GM23248 (cell line): ENCODE measurements at places on chromosomes 3 and 15. TPM values are rescaled to one million over a fixed set of nuclear protein-coding genes. Genes with fewer than 3 reads are reported as not detected.
A peak's percentile ranks its signal among the peaks of the same experiment; 100 is the strongest.

DNA sequence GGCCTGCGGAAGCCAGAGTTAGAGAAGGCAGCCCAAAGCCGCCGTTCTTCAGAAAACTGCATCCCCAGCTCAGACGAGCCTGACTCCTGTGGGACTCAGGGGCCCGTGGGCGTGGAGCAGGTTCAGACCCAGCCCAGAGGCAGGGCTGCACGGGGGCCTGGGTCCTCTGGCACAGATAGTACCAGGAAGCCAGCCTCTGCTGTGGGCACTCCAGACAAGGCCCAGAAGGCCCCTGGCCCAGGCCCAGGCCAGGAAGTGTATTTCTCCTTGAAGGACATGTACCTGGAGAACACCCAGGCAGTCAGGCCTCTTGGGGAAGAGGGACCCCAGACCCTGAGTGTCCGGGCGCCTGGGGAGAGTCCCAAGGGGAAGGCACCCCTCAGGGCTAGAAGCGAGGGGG lies 23.1 kb downstream of the ALPK3 start:
- no peak overlapping the region for H3K27ac ChIP-seq
- H3K27me3 ChIP-seq: no peaks in the 10 kb centered on the region

DNA sequence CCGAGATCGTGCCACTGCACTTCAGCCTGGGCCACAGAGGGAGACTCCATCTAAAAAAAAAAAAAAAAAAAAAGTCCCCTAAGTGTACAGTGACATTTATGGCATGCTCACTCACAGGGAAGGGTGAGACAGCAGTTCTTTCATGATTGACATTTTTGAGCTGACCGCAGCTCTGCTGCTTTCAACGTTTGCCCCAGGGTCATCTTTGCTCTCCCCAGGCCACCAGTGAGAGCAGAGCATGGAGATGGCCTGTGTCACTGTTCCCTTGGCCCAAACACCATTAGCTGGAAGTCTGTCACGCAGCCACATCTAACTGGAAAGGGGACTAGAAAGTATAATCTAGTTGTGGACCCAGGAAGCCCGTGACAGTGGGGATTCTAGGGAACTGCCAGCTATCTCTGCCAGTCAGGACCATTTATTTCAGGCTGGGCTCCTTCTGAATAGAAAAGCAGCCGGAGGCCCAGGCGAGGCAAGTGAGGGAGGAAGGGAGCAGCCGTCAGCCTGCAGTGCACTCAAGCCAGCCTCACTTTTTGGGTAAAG lies 193.4 kb upstream of the HES1 start:
- no peaks in the 10 kb centered on the region for H3K4me1 ChIP-seq
- H3K27ac ChIP-seq: no peak overlapping the region
- H3K27me3 ChIP-seq: peaks cover 24% of the 10 kb centered on the region
- DNase-seq: no peak

GRCh38 chr3:123193448-123194101 lies 8.2 kb upstream of the SEC22A start:
- H3K4me3 ChIP-seq: no peak overlapping the region
- no peak for DNase-seq
- no peaks in the 10 kb centered on the region for H3K36me3 ChIP-seq
- H3K4me1 ChIP-seq: peaks cover 7% of the 10 kb centered on the region

- H3K27me3 ChIP-seq: no peaks in the 10 kb centered on the region
- no peak overlapping the region for H3K27ac ChIP-seq
- H3K36me3 ChIP-seq: peaks cover 18% of the 10 kb centered on the region; the same call in 1 of the 2 replicates
- H3K4me3 ChIP-seq: peak overlapping the region; percentile 86
Observed at GRCh38 chr15:43370310-43370974, 401 bp downstream of the ZSCAN29 start.

DNA sequence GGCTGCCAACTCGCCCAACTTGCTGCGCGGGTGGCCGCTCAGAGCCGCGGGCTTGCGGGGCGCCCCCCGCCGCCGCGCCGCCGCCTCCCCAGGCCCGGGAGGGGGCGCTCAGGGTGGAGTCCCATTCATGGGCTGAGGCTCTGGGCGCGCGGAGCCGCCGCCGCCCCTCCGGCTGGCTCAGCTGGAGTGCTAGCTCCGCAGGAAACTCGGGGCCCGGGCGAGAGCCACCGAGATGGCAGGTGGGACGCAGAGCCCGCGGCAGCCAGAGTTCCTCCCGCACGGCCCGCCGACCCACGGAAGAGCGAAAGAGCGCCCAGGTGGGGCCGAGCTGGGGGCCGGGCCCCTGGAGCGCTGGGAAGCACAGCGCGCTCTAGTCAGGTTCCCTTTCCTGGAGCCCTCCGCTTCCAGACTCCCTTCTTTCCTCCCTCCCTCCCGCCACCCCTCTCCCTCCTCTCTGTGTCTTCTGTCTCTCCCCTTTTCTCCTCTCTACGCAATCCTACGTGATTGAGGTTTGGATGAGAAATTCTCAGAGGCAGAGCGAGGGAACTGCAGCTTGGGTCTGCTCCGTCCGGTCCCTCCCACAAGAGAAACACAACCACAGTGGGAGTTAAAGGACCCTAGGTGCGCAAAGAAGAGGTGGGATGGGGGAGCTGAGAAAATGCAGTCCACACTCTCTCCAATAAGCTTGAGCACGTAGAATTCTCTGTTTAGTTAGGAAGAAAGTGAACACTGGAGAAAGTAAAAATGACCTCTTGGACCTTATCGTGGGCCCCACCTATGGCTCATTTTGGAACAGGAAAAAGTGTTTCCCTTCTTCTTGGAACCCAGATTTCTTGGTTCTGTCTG lies 317.3 kb downstream of the FGF12 start:
- H3K4me1 ChIP-seq: no peaks in the 10 kb centered on the region
- DNase-seq: peak; percentile 3
- H3K27ac ChIP-seq: no peak overlapping the region
- no peak overlapping the region for H3K4me3 ChIP-seq
- H3K27me3 ChIP-seq: peaks cover 35% of the 10 kb centered on the region

DNA sequence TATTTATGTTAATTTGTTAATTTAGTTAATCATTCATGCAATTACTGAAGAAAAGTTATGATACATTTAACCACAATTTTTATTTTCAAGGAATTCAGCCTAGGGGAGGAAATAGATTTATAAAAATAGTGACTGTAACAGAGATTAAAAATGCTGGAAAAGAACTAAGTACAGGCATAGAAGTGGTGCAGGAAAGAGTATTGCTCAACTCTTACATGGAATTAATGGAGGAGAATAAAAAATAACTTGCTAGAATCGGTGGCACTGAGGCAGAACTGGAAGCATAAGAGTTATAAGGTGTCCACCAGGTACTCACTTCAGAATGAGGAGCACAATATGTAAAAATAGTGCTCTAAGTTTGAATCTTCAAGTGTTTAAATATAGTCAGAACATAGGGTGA lies 13.5 kb upstream of the OR5AC2 start:
- no peaks in the 10 kb centered on the region for H3K27me3 ChIP-seq
- no peaks in the 10 kb centered on the region for H3K4me1 ChIP-seq
- H3K4me3 ChIP-seq: no peak overlapping the region
- H3K27ac ChIP-seq: no peak overlapping the region

- H3K36me3 ChIP-seq: no peaks in the 10 kb centered on the region
- no peak overlapping the region for H3K27ac ChIP-seq
- H3K4me1 ChIP-seq: 0 out of 2 replicates have a peak, but pooled peaks cover 4% of the 10 kb centered on the region
- H3K27me3 ChIP-seq: no peaks in the 10 kb centered on the region; the same call in 1 of the 2 replicates
Observed at GRCh38 chr15:69532856-69533255, 80.2 kb downstream of the RPLP1 start.

DNA sequence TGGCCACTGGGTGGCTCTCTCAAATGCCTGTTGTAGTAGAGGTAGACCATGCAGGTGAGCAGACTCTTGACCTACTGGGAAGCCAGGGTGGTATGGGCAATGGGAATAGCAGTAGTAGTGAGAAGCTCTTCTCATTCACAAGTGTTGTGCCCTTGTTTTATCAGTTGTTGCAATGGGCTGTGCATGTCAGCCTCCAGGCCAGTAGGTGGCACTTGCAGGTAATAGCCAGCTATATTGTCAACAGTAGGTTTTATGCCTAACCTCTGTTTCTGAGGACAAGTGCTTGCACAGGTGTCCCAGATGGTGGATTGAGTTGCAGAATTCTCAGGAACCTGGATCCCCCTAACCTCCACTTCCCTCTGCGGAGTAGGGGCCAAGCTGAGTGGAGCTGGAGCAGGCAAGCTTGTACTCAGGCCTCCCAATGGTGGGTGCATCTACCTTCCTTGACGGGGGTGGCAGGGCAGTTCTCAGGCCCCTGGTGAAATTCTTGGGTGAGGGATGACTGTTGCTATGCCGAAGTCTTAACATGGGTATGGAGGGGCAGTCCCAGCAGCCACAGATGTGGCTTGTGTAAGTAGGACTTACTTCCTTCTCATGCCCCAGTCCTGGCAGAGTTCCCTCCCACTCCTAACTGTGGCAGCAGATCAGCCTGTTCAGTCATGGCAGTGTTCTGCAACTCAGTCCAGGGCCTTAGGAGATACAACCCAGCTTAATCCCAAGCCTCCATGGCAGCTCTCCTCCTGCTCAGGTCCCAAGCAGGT lies 104.3 kb downstream of the NEO1 start:
- no peaks in the 10 kb centered on the region for H3K27me3 ChIP-seq
- DNase-seq: no peak
- H3K4me1 ChIP-seq: no peaks in the 10 kb centered on the region
- no peak overlapping the region for H3K4me3 ChIP-seq
- H3K27ac ChIP-seq: no peak overlapping the region

DNA sequence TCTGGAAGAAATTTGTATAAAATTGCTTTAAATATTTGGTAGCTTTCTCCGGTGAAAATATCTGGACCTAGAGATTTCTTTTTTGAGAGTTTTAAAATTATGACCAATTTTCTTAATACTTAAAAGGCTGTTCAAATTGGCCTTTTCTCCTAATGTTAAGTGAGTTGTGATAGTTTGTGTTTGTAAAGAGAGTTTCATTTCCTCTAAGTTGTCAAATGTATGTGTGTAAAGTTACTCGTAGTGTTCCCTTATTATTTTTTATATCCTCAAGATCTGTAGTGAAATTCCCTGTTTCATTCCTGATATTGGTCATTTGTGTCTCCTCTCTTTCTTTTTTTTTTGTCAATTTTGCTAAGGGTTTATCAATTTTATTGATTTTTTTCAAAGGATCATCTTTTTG lies 92.6 kb upstream of the CTNNB1 start:
- no peak for DNase-seq
- H3K27ac ChIP-seq: no peak overlapping the region
- H3K27me3 ChIP-seq: no peaks in the 10 kb centered on the region
- no peak overlapping the region for H3K4me3 ChIP-seq
- no peaks in the 10 kb centered on the region for H3K4me1 ChIP-seq

DNA sequence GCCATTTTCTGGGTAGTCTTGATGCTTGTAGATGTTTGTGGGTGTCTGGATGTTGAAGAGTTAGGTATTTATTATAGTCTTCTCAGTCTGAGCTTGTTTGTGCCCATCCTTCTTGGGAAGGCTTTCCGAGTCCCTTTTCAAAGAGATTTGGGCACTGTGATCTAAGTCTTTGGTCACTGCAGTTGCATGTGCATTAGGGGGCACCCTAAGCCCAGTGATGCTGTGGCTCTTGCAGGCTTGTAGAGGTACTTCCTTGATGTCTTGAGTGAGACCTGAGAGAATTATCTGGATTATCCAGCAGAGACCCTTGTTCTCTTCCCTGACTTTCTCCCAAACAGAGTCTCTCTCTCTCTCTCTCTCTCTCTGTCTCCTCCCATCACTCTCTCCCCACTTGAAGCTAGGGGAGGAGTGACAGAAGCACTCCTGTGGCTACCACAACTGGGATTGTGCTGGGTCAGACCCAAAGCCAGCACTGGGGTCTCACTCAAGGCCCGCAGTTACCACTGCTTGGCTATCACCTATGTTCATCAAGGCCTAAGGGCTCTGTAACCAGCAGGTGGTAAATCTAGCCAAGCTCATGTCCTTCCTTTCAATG lies 68.5 kb downstream of the TMCO5A start:
- DNase-seq: peak; percentile 80
- H3K27me3 ChIP-seq: no peaks in the 10 kb centered on the region
- no peak overlapping the region for H3K27ac ChIP-seq
- no peaks in the 10 kb centered on the region for H3K36me3 ChIP-seq
- H3K4me3 ChIP-seq: no peak overlapping the region

GRCh38 chr3:9569054-9569453 lies 15.4 kb upstream of the LHFPL4 start:
- no peaks in the 10 kb centered on the region for H3K4me1 ChIP-seq
- no peaks in the 10 kb centered on the region for H3K36me3 ChIP-seq
- no peak overlapping the region for H3K27ac ChIP-seq

- no peaks in the 10 kb centered on the region for H3K27me3 ChIP-seq
- no peaks in the 10 kb centered on the region for H3K4me1 ChIP-seq
- no peaks in the 10 kb centered on the region for H3K36me3 ChIP-seq
- H3K27ac ChIP-seq: no peak overlapping the region
- H3K4me3 ChIP-seq: no peak overlapping the region
- DNase-seq: no peak
Observed at GRCh38 chr3:37800022-37800551, 61.6 kb upstream of the CTDSPL start.

DNA sequence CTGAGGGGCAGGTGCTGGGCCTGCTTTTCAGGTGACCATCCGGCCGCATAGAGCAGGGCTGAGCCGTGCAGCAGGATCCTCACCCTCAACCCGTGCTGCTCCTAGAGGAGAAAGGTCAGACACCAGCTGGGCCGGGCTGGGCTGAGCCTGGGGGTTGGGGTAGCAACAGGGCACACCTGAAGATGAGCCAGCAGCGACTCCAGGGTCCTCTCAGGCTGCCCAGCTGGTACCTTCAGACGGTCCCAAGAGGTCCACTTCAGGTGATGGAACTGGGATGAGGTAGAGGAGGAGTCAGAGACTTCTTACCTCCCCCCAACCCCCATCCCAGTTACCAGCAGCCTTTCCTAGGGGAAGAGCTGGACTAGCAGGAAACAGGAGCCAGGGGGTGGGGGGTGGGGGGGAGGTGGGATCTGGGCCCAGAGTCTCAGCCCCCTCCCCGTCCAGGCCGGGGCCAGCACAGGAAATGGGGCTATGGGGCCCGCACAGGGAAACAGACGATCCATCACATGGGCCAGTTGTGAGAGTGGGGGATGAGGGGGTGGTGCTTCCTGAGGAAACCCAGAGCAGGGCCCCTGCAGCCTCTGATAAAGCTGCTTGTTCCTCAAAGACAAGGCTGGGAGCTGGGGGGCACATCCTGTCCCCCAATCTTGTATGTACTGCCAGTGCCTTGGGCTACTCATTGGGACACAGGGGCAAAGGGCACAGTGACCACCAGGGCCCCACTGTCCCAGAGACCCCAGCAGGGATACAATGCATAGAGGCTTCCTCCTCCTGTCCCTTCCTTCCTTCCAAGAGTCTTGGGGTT lies 3.0 kb downstream of the INKA1 start:
- no peaks in the 10 kb centered on the region for H3K27me3 ChIP-seq
- H3K4me1 ChIP-seq: peaks cover 18% of the 10 kb centered on the region
- no peak for DNase-seq
- H3K4me3 ChIP-seq: no peak overlapping the region
- H3K27ac ChIP-seq: no peak overlapping the region

The CCDC13 gene
- 0.22 and 1.3 TPM in 2 replicates for total RNA-seq

The SEMA6D gene
- total RNA-seq: 1.4 TPM in 2 replicates

The AMT gene
- total RNA-seq: 1.6 and 5.8 TPM in 2 replicates

The ATG7 gene
- 44.8 and 67.5 TPM in 2 replicates for total RNA-seq

The SOX14 gene
- not detected in 2 replicates for total RNA-seq

The HCLS1 gene
- 28.6 and 29.8 TPM in 2 replicates for total RNA-seq

The GOLGA6L7 gene
- total RNA-seq: not detected in 2 replicates

The LRRC34 gene
- total RNA-seq: 3.4 and 9.4 TPM in 2 replicates

The MYEF2 gene
- total RNA-seq: 1.7 and 6.8 TPM in 2 replicates

The SYNPR gene
- not detected in 2 replicates for total RNA-seq
